NCI-H1105 (cell line): ENCODE measurements at places on chromosomes 6 and 20.

- no peak for DNase-seq
These were observed 949 bp downstream of the TXLNB start for GRCh38 chr6:139290787-139291311.

DNA sequence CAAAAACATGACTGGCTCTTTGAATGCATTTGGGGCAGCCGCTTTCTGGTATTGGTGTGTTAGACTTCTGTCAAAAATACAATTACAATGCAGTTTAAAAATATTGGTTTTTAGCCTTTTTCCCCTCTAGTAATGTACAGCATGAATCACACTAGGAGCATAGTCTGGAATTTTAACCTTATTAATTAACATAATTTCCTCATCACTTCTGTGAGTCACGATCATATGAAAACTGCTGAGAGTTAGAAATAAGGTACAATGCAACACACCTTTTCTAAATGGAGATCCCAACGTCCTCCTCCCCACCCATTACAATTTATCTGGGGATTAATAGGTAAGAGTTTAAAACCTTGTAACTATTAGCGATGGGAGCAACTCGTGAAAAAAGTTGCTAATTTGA is 297.1 kb upstream of the RIMS1 start:
- no peak for DNase-seq

DNA sequence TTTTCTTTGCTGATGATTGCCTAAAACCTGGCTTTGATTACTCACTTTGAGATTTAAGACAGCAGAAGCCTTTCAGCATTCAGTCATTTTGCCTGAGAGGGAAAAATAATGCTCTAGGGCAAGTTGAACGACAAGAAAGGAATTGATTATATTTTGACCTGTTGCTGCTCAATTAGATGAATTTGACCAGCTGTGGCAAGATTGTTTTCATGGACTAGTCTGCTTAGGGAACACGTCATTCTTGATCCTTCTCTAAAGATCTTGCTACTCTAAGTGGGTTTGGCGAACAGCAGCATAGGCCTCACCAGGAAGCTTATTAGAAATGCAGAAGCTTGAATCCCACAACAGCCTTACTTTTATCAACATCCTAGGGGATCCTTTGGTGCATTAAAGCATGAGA is 59.7 kb upstream of the PHACTR1 start:
- no peak for DNase-seq

- no peak for DNase-seq
These were observed 1.9 kb upstream of the ZBTB9 start for GRCh38 chr6:33452496-33452895.

GRCh38 chr20:22686097-22686496 is 101.7 kb upstream of the FOXA2 start:
- no peak for DNase-seq

- DNase-seq, result no peak
These were observed 225.6 kb upstream of the FLRT3 start for GRCh38 chr20:14562981-14563380.

DNA sequence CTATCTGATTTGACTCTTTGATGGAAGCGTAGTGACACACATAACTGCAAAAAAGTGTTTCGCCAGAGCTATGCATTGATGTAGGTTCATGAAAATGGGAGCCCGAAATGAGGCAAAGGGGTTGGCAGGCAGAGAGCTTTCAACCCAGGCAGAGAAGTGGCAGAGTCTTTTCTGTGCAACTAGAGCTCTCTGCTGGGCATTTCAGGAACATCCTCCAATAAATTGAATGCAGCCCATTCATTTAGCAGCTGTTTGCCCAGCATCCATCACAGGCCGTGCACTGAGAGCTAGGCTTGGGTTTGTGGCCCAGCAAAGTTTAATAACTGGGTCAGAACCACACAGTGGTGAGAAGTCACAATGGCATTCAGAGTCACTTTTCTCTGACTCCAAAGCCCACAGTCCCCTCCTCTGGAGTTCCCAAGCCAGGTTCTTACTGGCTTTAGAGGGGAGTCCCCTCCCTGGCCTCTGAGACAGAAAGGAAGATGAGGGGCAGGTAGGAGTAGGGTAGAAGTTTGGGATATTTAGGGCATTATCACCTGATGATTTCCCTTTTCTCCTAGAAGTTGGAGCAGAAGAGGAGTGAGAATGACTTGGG is 31.8 kb upstream of the ELMO2 start:
- DNase-seq, result peak; percentile 30

DNA sequence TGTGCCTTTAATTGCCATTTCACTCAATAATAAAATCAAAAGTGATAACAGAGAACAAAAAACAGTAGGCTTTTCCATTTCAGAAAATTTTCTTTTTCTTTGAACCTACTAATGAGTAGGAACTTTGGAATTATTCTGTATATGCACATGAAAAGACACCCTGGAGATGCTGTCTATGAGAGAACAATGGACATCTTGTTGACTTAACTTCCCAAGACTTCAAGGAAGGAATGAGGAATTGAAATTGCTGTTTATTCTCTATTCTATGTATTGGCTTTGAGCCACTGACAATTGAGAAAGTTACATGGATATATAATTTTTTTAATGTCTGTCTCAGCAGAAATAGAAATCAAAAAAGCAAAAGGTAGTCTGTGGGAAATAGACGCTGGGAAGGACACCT is 98.6 kb upstream of the PCSK2 start:
- DNase-seq, result no peak

GRCh38 chr6:27870291-27870870 is 41.8 kb downstream of the OR2B2 start:
- DNase-seq, result no peak

DNA sequence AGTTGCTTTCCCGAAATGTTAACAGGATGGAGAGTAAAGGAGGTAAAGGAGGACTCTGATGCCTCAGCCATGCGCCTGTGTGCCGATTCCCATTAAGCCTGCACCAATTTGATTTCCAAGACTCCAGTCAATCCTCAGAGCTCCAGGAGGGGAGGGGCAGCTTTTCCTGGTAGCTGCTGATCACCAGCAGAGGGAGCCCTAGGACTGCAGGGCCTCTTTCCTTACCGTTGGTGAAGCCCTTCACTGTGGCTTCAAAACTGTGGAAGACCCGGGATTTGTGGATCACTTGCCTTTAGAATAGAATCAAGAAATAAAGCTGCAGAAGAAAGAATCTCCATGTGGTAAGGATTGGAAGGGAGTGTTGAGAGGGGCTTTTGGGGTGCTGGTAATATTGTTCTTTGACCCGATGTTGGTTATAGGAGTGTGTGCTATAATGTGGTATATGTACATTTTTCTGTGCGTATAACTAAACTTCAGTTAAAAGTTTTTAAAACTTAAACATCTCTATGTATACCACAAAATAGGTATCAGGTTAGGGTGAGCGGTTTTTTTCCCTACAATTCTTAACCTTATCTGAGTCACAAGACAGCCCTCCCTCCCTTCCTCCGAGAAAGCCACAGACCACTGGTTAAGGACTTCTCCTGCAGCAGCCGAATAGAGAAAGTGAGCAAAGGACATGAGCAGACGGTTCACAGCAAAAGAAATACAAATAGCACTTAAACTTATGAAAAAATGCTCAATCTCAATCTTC is 6.9 kb upstream of the OSER1 start:
- peak; percentile 72 for DNase-seq

DNA sequence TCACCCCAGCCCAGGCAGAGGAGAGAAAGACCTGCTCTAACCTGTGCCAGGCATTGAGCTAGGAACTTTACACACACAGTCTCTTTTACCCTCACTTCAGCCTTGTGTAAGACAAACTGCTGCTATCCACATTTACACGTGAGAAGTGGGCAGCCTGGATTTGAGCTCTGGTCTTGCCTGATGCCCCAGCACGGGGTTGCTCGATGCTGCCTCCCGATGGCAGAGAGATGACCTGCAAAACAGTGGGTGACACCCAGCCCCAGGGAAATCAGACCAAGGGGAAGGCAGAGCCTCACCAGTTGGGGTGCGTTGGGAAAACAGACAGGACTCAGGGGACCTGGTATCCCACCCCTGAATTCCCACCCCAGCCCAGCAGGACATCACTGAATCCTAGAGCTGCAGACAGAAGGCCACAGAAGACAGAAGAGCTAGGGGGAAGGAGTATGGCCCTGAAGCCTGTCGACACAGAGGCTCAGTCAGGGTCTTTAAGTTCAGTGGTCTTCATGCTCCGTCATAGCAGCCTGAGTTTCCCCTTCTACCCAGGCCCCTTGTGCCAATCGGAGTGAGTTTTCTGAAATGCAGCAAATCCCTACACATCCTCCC is 990 bp downstream of the BPI start:
- no peak for DNase-seq

GRCh38 chr6:84017709-84018452 is 15.7 kb upstream of the MRAP2 start:
- DNase-seq, result no peak

DNA sequence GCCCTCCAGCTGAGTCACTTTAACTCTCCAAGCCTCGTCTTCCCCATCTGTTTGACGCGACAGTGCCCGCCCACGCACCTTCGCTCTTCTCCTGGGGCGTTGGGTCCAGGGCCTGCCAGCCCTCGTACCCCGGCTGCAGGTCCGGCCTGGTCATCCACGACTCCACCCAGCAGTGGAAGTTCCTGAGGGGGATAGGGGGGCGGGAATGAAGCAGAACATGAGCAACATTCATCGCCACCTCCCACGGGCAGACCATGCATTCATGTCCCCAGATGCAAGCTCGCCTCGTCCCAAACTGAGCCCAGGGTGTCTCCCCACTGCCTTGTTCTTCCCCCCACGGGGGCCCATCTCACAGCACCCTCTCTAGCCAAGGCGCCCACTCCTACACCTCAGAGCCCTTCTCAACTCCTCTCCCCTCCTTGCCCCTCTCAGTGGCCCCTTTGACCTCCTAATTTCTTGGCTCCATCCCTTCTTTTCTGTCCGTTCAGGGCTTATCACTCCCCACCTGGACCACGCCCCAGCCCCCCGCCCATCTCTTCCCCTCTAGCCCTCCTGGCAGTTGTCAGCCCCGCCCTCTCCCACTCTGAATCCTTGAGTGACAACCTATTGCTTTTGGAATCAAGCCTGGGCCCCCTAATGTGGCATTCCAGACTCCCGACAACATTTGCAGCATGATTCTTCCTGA is 23.7 kb downstream of the TGM2 start:
- no peak for DNase-seq

- no peak for DNase-seq
These were observed 12.7 kb downstream of the ZKSCAN8 start for GRCh38 chr6:28154357-28154756.

- no peak for DNase-seq
These were observed 5.5 kb downstream of the RWDD2A start for GRCh38 chr6:83198486-83199172.

DNA sequence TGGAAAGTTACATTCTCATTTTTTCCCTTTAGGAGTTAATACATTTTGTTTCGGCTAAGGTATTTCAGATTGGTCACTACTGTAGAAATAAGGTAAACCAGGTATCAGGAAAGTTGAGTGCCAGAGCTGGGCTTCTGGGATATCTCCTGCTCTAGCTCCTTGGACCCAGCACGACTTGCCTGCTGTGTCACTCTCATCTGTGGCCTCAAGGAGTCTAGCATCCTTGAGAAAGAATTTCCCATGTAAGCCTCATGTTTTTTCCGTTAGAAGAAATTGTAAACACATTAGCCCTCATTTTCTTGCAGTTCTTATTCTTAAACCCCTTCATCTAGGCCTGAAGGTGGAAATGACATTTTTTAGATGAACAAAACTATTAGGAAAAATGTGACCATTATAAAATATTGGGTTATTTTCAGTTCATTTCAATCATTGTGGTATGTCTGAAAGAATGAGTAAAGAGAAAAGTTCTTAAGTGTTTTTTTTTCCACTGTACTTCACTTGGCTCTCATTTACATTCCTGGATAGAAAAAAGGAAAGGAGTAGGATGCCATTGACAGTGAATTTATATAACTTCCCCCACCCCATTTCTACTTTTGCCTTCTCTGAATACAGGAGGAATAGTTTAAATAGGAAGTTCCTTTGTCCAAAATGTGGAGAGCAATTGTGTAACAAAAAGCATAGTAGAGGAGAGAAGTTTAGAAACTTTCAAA is 46.7 kb downstream of the CD2AP start:
- no peak for DNase-seq

- DNase-seq, result no peak
These were observed 312.4 kb downstream of the GRIK2 start for GRCh38 chr6:101705866-101706265.

GRCh38 chr6:107079429-107079828 is 35.9 kb downstream of the BEND3 start:
- DNase-seq, result no peak

DNA sequence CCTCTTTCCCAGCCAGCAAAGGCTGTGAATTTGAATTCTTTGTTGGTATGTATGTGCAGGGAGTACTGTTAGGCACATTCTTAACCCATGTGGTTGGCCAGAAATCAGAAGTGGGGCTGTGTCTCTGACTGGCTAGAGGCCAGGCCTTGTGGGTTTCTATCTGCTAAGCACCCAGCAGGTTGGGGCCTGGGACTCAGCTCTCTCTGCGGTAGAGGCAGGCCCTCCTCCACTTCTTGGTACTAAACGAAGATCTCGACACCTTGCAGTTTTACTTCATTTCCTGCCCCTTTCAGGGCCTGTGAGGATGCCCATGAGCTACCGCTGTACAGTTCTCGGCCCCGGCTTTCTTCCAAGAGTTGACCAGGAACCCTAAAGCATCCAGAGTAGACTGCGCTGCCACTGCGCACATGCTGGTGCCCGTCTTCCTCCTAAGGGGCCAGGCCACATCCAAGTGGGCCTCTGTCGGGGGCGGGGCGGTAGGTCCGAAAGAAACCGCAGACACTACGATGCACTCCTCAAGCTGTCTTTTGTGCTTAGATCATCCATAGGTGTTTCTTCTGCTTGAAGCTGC is 51.1 kb downstream of the TCP11 start:
- no peak for DNase-seq

DNA sequence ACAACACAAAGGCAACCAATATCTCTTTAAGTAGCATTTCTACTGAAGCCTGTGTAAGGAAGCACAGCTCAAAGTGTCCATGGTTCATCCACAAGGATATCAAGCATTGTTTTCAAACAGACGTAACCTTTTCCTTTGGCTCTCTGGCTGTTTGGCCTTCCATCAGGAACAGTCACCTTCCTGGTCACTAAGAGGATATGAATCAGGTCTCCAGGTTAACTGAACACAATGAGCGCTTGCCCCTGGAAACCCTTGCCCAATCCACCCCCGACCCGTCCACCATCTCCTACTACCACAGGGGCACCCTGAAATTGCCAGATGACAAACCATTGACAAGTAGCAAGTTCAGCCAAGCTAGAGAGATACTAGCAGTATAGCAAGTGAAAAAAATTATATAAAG is 114.4 kb upstream of the COL21A1 start:
- no peak for DNase-seq

GRCh38 chr20:6299456-6299855 is 176.6 kb upstream of the FERMT1 start:
- DNase-seq, result no peak
